ENCODE measurements at places on chromosomes 7 and 10.

DNA sequence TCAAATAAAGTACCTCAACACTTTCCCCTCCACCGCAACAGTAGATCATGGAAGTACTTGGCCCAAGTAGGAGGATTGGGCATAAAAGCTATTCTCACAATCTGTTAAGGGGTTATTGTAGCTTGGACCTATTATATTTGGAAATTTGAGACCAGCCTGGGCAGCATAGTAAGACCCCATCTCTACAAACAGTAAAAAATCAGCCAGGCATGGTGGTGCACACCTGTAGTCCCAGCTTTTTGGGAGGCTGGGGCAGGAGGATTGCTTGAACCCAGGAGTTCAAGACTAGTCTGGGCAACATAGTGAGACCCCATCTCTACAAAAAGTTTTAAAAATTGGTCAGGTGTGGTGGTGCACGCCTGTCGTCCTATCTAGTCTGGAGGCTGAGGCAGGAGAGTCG, 13.2 kb downstream of the PRKRIP1 start:
- no peak for DNase-seq

- DNase-seq: no peak
These were observed 484.3 kb upstream of the SEMA3A start for GRCh38 chr7:84678841-84679240.

- DNase-seq: no peak
These were observed 83.9 kb downstream of the RAMP3 start for GRCh38 chr7:45241339-45242109.

GRCh38 chr7:69412331-69413146, 185.7 kb upstream of the AUTS2 start:
- DNase-seq: peak; percentile 44

DNA sequence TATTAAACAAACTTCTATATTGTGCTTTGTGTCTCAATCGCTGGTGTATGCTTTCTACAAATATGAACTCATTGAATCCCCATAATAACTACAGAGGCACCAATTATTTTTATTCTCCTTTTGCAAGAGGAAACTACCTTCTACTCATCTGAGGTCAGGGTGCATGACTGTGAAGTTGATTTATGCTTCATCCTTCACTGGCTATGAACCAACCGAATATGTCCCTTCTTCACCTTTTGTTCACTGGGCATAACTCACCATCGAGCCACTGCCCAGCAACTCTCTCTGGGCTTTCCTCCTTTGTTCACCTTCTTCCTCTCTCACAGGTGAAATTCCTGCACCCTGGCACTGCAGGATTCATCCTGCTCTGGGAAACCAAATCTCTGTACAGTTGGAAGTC, 61.3 kb upstream of the PFKP start:
- no peak for DNase-seq

DNA sequence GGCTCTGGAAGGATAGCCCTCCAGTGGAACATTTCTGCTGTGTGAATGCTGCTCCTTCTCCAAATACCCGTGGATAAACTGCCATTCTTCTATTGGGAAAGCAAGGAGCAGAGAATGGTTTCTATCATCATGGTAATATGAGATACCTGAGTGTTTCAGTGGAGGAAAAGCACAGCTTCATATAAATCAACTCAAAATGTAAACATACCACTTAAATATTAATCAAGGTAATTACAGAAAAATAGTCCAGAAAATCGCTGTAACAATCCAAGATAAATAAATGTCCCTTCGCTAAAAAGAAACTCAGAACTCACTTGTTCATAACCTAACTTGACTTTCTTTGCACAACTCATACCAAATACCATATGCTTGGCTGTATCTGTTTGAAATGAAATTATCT, 635.8 kb downstream of the PARD3 start:
- no peak for DNase-seq

DNA sequence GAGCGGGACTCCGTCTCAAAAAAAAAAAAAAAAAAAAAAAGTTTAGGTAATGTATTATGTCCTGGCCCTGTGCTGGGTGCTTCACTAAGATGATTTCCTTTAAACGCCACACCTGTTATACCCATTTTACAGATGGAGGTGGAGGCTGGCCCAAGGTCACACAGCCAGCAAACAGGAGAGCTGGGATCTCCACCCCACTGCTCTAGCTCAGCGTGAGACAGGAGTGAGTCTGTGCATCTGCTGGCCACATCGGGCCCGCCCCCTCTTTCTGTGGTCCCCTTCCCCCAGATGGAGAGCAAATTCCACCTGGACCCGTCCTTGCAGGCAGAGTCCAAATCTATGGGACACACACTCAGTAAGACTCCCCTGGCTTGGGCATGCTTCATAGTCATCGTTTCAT, 51.0 kb downstream of the LHPP start:
- no peak for DNase-seq

DNA sequence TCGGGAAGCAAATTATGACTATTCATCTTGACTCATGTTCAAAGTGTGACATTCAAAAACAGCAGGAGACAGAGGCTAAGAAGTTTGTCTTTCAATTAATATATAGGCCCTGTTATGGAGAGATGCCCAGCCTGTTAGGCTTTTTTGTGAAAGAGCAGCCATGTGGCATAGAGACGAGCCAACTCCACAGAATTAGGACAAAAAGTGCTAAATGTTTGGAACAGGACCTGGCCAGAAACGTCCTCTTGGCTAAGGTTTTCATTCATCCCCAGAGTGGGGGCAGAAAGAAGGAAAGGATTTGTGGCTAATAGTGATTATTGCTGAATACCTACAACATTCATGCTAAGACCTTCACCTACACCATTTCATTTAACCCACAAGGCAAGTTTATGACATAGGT, 324.7 kb upstream of the NPVF start:
- DNase-seq: no peak

DNA sequence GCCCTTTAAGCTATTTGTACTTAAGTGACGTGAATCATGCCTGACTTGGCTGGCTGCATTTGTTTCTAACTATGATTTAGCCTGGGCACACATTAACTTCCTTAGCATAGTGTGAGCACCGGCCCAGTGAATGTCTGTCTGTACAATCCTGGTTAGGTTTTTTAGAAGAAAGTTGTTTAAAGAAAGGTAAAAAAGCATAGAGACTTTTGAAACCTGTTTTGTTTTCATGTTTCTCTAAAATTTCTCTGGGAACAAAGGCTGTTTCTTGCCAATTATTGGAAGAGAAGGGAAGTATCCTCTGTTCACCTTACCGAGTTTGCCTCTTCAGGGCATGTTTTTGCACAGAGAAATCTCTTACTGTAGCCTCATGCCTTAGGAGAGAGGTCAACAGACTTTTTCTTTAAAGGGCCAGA, 42.9 kb upstream of the MET start:
- DNase-seq: no peak

- no peak for DNase-seq
These were observed 249.8 kb downstream of the NSUN6 start for GRCh38 chr10:18401416-18402195.

DNA sequence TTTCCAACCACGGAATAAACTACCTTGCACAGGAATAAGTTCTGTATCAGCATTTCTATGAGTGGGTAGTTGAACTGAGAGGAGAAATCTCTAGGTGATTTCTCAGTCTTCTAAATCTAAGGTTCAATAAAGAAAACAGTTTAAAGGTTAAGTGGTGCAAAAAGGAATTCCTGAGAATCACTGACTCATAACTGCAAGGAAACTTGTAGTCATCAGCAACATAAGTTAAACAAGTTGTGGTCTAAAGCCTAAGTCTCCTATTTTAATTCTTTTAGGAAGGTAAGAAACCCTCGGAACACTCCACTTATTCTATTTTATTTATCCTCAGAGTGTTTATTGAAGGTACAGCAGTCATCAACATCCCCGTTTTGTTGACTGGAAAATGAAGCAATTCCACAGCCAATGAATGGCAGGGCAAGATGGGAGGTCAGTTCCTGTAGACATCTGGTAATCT, 92.4 kb upstream of the PIK3CG start:
- DNase-seq: no peak

- no peak for DNase-seq
These were observed 42.7 kb upstream of the CHST3 start for GRCh38 chr10:71921324-71922027.

- no peak for DNase-seq
These were observed 301.9 kb upstream of the TAC1 start for GRCh38 chr7:97430006-97430405.

DNA sequence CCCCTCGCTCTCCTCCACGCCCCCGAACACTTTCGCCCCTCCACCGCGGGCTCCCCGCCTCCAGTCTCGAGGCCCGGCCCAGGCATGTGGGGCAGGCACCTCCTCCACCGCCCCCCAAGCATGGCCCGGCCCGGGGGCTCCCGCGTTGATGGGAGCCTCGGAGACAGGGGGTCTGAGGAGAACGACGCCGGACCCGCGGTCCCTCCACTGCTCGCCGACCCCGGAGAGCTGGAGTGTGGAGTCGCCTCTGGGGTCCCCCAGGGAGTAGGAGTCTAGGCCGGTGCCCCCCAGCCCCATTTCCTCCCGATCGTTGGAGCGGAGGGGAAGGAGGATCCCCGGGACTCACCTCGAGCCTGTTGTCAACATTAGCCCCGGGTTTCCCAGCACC, 206 bp downstream of the UPF2 start:
- DNase-seq: peak; percentile 30

- DNase-seq: no peak
These were observed 144.2 kb upstream of the NRP1 start for GRCh38 chr10:33478675-33479125.

DNA sequence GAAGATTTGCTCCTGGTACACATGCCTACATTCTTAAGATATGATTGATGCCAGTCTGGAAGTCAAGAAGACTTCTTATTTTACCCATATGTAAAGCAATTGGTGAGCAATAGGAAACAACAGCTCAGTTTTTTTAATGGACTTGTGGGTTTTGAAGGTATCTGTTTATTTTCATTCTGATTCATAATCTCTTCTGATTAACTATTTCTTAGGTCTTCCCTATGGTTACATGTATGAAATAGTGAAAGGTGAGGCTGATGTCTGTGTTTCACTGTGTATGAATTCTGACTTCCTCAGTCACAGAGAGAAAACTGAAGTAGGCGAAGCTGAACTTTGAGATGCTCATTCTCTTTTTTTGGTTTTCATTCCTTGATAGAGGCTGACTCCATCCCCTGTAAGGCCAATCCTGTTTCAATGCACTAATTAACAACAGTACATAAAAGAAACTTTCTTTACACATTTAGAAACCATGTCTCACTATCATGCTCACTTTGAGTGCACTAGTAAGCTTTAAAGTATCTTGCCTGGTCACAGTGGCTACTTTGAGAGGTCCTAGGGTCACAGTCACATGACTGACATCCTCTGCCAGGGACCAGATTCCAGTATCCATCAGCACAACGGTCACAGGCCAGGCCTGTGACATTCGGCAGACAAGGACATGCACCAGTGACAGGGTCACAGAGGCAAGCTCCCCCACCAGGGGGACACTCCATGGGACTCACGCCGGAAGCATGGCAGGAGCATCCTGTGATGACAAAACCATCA, 59.5 kb upstream of the LAMB1 start:
- DNase-seq: no peak

DNA sequence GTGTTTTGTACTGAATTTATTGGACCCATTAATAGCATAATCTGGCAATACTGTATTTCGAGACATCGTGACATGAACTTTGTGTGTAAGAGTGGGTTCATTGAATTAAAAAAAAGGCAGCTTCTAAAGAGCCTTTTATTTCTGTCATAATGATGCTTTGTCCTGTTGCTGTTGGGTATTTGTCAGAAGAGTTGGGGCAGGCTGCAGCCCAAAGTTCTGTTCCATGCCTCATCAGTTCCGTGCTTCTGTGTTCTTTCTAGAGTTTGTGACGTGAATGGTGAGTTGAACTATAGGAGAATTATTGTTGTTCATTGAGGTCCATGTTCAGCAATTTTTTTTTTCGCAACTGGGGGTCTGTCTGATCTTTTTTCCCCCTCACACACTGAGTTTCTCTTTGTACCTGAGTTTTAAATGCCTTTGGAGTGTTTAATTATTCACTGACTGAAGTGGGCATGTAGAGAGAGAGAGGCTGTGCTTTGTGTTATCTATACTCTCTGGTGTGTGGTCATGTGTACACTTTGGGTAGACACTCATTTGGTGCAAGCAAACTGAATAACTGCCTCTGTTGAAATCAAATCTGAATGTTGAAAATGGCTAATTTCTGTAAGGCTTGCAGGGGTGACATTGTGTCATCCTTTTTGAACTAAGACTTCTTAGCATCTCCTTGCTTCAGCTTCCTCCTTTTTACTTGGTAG, 69.8 kb downstream of the ADD3 start:
- DNase-seq: no peak

DNA sequence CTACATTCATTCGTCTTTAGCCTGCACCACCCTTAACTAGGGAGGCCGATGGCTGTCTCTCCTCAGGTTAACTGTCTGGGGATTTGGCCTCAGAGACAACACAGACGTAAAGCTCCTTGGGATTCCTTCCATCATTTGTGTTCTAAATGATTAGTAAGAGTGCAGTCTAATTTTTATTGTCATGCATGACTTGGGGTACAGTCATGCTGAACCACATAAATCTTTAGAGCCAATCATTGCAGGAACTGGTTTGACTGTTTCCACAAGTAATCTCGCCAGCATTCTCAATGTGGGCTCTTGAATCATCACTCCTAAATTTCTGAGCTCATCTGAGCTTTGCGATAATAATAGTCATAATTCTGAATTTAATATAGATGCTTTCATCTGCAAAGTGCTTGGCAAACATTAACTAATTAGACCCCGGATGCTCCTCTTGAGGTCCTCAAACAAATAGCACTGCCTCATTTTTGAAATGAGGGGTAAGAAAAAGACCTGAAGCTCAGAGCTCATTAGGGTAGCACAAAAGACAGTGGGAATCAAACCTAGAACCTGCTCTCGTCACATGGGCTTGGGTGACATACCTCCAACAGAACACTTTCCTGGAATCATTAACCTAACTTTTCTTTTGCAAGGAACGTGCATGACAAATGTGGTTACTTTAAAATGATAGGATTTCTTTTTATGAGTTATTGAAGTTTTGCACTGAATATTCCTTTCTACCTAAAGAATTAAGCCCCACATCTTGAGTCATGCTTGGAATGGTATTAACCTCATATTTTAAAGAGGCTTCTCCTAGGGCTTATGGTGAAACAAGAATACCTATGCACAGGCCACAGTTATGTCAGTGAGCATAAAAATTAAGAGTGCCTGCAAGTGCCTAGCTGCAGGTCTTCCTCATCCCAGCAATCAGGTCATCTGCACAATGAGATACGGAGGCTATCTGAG, 118.9 kb upstream of the NRP1 start:
- no peak for DNase-seq

Data from GM12891 (cell line).